HT1080 (cell line): ENCODE measurements at places on chromosomes 12 and 14. TPM values are rescaled to one million over a fixed set of nuclear protein-coding genes. Genes with fewer than 3 reads are reported as not detected.

NTN4 gene
- total RNA-seq: 7.7 and 8.4 TPM in 2 replicates

DNA sequence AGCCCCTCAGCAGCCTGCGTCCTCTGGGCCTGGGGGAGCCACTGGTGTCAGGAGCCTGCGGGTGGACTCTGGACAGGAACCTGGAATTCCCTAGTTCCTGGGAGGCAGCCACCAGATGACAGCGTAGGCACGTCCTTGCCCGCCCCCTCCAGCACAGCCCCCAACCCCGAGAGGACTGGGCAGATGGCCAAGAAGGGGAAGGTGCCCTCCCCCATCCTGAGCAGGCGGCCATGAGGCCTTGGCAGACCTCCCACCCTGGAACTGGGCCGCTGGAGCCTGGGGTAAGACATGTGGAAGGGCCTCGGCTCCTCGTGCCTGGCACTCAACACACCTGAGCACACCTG lies 60.4 kb upstream of the FBRSL1 start:
- peak; percentile 28 for DNase-seq

DNA sequence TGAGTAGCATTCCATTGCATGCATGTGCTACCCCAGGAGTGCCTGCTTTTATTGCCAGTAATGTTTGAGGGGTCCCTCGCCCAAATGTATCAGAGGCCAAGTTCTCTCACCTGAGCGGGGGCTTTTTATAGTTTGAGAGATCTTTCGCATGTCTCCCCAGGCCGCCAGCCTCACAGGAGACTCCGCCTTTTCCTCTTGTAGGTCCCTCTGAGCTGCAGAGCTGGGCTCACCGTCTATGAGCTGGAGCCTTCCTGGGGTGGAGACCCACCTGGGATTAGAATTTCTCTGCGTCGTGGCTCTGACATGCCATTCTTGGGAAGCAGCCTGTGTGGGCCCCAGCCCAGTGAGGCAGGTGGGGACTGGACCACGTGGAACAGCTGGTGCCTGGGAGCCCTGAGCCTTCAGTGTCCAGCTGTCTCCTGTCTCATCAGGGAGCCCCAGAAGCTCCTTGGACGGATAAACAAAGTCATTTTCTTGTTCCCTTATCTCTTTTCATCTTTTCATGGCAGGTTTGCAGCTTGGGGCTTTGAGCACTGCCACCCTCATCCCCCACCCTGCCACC lies 261.7 kb upstream of the CRY1 start:
- DNase-seq: no peak

- DNase-seq: peak; percentile 77
Measured at GRCh38 chr14:102775855-102776760, 1.1 kb upstream of the TRAF3 start.

- DNase-seq: no peak
Measured at GRCh38 chr12:19614601-19615383, 175.5 kb downstream of the AEBP2 start.

- no peak for DNase-seq
Measured at GRCh38 chr12:31248337-31248736, 77.6 kb downstream of the SINHCAF start.

DNA sequence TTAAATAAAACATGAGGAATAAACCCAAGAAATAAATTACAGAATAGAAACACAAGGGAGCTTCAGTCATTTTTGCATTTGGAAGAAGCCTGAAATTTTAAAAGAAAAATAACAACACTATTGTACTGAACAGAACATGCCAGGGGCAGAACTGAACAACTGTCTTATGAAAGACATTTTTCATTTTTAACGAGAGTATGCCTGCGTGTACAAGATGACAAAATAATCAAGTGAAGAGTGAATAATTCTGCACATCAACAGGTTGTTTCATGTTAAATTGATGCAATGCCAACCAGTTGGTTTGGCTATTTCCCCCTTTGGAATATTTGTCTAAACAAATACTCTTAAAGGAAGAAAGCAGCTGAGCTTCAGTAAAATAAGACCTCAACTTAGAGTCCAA lies 103.3 kb upstream of the BTG1 start:
- DNase-seq: no peak

DNA sequence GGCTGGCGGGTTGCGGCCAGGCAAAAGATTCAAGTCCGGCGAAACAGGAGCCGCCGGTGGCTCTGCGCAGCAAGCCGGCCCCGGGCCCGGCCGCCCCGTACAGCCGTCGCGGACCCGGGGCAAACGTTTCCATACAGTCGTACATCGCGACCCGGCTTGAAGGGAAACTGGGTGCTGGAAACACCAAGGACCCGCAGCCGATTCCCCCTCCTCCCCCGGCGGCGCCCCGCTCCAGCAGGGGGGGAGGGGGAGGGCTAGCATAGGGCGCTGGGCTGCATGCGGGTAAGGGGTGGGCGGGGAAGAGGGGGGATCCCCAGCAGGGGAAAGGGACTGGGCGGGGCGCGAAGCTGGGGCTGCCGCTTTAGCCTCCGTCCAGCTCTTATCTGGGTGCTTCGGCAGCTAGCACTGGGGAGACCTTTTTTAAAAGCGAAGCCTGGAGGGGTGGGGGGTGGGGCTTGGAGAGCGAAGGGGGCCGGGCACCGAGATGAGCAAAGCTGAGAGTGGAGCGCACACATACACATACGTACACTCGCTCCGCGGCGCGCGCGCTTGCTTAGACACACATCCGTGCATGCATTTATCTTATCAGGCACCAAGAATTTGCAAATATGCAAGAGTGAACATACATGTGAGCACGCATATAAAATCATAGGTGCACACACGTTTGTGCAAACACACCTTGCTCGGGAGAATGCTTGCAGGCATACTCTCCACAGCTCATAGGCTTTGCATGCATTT lies 11.9 kb downstream of the RARG start:
- peak; percentile 66 for DNase-seq

DNA sequence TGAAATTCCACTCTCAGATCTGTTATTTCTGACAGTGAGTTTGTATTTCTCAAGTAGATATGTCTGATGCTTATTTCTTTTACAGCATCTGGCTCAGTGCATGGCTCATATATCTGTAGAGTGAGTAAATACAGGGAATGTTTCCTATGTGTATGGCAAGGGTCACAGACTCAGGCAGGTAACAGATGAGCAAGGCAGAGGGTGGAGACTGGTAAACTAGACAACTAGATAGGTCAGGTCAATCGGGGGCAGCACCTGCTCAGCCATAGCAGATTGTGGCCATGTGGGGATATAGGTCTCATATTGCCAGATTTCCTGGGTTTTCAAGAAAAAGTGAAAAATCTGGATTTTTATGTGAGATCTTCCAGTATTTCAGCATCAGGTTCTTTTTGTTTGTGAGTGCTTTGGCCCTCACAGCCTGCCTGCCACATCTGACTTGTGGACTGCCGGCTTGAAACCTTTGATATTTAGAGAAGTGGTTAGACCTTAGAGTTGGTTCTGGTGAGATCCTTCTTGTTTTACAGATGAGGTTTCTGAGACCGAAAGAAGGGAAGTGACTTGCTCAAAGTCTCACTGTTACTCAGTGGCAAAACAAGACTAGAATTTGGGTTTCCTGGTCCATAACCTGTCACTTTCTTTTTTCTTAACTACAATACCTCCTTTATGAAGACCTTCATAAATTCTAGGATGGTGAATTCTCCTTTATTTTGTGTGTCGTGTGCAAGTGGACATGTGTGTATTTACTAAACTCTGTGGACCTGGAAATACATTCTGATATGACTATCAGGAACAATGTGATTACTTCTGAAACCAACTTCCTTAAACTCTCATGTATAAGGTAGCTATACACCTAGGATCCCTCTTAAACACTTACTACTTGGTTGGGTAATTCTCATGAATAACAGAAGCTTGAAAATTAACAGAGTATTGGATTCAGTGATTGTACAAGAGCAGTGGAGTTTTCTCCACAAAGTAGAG lies 34.4 kb downstream of the PROX2 start:
- no peak for DNase-seq

- no peak for DNase-seq
Measured at GRCh38 chr14:103742499-103743255, 27.1 kb downstream of the ZFYVE21 start.
